Stimulated activated CD4-positive, alpha-beta T cell treated with anti-CD3 and anti-CD28 coated beads, Interleukin-1b, Interleukin-23, amount 100 ng/mL, for 24 hours (primary cell): ENCODE measurements at places on chromosomes 6 and 20.

GRCh38 chr6:136031982-136032381 lies 180.5 kb downstream of the PDE7B start:
- DNase-seq = no peak

DNA sequence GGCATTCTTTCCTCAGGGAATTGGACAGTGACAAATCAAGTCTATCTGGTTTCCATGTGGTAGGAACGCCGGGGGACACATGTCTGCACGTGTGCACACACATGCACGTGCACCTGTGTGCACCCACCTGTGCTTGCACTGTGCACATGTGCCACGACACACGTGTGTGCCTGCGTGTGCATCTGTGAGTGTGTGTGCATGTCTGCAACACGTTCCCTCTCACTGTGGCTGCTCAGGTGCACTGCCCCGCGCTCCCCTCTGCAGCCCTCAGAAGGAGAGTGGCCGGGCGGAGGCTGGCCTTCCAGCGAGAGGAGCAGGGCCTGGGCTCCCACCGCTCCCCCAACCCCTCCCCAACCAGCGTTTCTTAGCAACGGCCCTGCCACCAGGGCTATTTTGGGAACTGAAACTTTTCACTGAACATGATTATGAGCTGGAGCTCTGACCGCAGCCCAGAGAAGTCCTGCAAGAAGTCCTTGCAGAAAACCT lies 147.8 kb downstream of the PHACTR3 start:
- no peak for DNase-seq

- no peak for DNase-seq
Observed at GRCh38 chr6:100230953-100231316, 233.8 kb downstream of the SIM1 start.

DNA sequence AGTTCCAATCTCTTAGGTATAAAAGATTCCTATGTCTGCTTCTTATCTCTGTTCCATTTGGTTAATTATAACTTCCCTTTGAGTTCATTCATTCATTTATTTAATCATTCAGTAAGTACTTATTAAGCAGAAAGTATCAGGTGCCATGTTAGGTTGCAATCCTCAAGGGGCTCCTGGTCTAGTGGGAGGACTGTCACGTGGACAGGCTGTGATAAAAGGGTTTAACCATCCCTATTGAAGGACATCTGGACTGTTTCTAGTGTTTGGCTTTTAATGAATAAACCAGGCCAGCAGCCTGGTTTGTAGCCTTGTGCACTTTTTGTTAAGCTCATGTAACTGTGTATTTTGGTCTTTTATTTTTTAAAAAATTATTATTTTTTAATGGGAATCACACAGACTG lies 162.1 kb upstream of the OGFRL1 start:
- DNase-seq = no peak

- DNase-seq = no peak
Observed at GRCh38 chr6:109239160-109239559, 143.1 kb downstream of the CD164 start.

GRCh38 chr20:22509090-22509842 lies 75.1 kb downstream of the FOXA2 start:
- DNase-seq = no peak

GRCh38 chr6:28693751-28694443 lies 168.2 kb downstream of the GPX5 start:
- no peak for DNase-seq

DNA sequence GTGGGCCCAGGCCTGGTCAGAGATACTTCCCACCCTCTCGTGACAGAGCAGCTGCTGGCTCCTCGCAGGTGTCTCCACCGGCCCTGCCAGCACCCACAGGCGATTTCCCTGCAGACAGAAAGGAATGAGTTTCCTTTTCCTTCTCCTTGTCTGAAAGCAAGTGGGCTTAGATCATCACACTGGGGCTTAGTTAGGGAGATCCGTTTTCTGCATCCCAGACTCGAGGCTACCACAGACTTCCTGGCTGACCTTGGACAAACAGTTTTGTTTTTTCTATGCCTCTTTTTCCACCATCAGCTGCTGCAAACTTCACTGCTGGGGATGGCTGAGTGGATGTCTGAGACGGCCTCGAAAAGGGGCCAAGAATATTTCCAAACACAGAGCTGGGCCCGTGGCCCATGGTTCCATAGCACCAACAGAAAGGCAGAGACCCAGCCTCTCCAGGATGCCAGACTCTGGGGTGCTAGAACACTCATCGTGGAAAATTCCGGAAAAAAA lies 86.5 kb downstream of the BANF2 start:
- DNase-seq = no peak

- DNase-seq = no peak
Observed at GRCh38 chr6:35725721-35726438, 11.0 kb upstream of the ARMC12 start.

GRCh38 chr20:15703171-15703911 lies 869.9 kb downstream of the KIF16B start:
- DNase-seq = no peak

DNA sequence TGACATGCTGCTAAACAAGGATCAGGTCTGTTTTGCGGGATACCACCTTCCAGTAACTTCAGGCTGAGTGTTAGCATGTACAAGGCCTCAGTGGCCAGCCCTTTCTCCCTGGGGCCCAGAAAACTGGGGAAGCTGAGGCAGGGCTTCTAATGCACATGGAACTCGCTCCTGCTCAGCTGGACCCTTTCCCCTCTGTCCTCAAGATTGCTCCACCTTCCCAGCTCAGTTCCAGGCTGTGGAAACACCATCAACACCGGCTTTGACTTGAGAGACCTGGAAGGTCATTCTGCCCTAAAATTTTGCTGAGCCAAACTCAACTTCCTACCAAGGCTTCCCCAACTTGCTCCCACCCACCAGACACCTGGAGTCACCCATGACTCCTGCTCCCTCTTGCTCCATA lies 4.2 kb upstream of the BLCAP start:
- DNase-seq = no peak

- no peak for DNase-seq
Observed at GRCh38 chr6:101537753-101538316, 144.3 kb downstream of the GRIK2 start.

GRCh38 chr6:18985996-18986395 lies 598.8 kb downstream of the RNF144B start:
- no peak for DNase-seq

DNA sequence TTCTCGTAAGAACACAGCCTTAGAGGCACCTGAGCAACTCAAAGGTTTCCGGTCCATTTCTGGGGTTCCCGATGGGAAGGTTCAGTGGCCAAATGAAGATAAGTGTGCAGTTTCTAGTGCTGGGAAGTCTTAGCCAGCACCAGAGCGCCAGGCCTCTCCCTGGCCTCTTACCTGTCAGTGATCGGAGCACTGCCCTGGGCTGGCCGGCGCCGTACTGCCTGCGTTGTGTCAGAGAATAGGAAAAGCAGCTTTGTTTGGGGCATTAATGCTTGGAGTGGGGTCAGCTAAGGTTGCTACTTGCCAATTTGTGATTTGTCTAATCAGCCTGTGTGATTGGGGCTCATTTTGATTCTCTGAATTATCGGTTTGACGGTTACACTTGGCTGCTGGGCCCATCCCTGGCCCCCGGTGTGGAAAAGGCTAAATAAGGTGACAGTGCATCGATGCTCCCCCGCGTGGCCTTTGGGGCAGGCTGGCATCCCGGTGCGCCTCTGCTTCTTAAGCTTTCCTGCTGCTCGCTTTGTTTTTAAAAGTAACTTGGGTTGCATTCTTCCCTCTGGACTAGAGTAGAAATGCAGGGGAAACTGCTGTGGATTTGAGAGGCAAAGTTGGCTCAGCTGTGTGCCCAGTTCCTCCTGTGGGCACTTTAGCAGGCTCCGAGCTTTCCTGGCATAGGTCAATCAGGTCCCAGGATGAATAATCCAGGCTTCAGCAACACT lies 51.8 kb downstream of the TCP11 start:
- no peak for DNase-seq

DNA sequence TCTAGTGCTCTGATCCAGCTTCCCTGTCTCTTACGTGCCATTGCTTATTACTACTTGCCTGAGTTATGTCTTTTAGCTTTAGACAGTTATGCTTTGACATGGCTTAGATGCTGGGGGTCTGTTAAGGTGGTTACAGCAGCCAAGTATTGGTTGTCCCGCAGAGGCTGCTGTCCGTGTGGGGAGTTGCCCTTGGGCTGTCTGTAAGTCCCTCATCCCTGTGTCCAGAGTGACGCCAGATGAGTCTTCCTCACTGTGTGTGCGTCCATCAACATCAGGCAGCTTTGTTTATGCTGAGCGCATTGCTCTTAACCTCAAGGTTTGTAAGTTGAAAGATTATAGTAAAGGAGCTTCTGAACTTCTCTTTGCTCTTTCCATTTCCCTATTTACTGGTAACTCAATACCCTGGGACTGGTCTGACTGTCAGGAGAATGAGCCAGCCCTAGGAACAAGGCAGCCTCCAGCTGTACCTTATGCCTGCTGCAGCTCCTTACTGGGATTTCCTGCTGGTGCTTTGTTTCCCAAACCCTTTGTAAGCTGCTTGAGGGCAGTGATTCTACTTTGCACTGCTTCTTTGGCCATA lies 7.2 kb downstream of the FAM120B start:
- DNase-seq = no peak

DNA sequence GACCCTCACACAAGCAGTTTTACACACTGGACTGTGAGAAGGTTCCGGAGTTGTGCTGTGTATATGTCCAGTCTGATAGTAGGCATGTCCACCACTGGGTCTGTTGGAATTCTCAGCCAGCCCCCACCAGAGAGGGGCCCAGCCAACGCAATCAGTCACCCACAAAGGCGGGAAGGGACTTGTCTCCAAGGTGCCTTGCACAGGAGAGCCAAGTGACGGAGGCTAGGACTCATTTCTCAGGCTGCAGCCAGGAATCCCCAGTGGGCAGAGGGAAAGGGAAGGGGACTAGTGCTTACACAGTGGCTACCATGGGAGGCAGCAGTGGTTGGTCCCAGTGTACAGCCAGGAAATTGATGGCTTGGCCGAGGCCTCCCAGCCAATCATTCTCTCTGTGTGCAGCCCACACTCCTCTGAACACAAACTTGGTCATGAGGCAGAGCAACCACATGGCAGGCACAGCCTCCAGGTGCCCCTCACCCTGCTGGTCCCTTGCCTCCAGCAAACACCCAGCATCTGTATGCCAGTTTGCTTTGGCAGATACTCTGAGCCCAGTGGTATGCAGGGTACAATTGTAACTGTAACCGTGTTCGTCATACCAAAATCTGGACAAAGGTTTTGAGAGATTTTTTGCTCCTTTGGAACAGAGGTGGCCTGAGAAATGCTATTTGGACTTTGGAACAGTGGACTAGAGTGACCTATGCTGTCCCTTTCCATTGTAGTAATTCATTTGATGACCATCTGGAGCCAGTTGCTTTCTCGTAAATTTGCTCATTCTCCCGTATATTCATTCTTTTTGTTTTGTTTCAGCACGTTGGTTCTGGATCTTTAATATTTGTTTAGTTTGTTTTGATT lies 72.9 kb upstream of the MYL9 start:
- DNase-seq = no peak

GRCh38 chr20:15039088-15039752 lies 701.8 kb upstream of the FLRT3 start:
- no peak for DNase-seq

- DNase-seq = no peak
Observed at GRCh38 chr20:11311659-11312224, 606.0 kb upstream of the BTBD3 start.

DNA sequence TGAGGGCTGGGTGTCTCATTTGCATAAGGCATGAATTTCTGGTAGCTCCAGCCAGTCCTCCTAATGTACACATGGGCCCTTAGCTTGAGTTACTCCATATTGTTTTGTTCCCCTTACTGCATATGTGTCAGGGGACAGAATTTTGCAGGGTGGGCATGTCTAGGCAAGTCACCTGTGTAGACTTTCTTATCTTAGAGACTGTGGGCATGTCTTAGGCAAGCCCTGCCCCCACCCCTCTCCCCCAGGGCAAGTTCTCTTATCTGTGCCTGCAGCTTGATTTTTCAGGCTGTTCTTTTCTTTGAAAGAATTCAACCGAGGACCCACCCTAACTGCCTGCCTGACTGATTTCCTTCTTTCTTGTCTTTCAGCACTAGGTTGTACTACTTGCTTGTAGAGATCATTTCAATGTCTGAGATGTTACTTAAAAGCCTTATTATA lies 32.1 kb downstream of the NHLRC1 start:
- DNase-seq = no peak

DNA sequence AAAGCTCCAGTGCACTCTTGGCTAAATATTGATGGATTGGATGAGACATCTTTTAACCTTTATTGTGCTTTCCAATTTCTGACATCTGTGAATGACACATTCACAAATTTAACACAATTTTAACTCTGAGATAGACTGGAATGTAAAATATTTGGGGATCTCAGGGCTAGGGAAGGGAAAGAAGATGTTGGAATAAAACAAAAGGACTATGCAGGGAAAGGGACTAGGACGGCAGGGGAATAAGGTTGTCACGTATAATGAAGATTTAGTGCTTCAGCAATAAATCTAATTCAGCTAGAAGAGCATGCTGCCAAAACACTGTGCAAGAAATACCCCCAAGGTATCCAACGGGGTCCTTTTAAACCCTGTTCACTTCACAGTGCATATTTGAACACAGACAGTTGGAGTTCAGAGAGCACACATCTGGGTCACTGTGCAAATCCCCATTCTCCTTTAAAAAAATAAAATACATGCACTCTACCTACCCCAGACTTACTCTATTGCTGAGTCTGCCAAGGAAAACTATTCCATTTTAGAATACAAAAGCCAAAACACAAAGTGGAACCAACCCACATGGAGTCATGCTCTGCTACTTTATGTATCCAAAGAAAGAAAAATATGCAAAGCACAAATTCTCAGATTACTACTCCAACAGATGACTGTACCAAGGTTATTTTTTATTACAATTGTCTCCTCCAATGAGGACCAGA lies 151.0 kb upstream of the RSPO3 start:
- no peak for DNase-seq

- no peak for DNase-seq
Observed at GRCh38 chr6:1929931-1930330, 315.5 kb downstream of the GMDS start.

GRCh38 chr6:25623879-25624278 lies 28.1 kb upstream of the SCGN start:
- no peak for DNase-seq

DNA sequence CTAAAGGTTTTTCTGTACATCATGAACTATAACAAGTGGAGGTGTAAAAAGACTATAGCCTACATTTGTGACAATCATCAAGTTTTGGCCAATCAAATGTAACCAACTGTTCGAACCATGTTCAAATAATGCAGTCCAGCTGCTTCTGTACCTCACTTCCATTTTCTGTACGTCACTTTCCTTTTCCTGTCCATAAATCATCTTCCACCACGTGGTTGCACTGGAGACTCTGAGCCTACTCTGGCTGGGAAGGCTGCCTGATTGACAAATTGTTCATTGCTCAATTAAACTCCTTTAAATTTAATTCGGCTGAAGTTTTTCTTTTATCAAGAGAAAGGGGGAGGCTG lies 270.4 kb upstream of the JARID2 start:
- no peak for DNase-seq

GRCh38 chr20:24730750-24731149 lies 218.3 kb upstream of the CST7 start:
- no peak for DNase-seq

GRCh38 chr6:142856624-142857232 lies 88.2 kb downstream of the HIVEP2 start:
- no peak for DNase-seq

GRCh38 chr6:96760153-96760687 lies 77.1 kb downstream of the GPR63 start:
- no peak for DNase-seq

- no peak for DNase-seq
Observed at GRCh38 chr6:165206798-165207197, 102.6 kb downstream of the C6orf118 start.
